Eye (tissue), 1 donor: ENCODE measurements at places on chromosomes 5 and 9.

DNA sequence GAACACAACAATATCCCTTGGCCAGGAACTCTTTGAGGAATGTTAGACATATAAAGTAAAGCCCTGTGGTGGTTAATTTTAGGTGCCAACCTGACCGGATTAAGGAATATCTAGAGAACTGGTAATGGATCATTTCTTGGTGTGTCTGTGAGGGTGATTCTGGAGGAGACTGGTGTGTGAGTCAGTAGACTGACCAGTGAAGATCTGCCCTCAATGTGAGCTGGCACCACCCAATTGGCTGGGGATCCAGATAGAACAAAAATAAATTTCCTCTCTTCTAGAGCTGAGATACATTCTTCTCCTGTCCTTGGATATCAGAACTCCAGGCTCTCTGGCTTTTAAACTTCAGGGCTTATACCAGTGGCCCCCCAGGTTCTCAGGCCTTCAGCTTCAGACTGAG is 56.2 kb upstream of the TNPO1 start:
- DNase-seq: no peak

- DNase-seq: no peak
Measured at GRCh38 chr5:135319928-135320606, 79.0 kb downstream of the MACROH2A1 start.

DNA sequence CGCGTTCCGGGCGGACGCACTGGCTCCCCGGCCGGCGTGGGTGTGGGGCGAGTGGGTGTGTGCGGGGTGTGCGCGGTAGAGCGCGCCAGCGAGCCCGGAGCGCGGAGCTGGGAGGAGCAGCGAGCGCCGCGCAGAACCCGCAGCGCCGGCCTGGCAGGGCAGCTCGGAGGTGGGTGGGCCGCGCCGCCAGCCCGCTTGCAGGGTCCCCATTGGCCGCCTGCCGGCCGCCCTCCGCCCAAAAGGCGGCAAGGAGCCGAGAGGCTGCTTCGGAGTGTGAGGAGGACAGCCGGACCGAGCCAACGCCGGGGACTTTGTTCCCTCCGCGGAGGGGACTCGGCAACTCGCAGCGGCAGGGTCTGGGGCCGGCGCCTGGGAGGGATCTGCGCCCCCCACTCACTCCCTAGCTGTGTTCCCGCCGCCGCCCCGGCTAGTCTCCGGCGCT is at the start of gene DAPK1:
Gene DAPK1 (plus strand): TSS at position 264 of the 442 bp plus-strand sequence. CDS start 1,211 bp downstream, outside the sequence.
- no peak for DNase-seq

- DNase-seq: no peak
Measured at GRCh38 chr5:74851684-74852353, 14.4 kb downstream of the FAM169A start.

DNA sequence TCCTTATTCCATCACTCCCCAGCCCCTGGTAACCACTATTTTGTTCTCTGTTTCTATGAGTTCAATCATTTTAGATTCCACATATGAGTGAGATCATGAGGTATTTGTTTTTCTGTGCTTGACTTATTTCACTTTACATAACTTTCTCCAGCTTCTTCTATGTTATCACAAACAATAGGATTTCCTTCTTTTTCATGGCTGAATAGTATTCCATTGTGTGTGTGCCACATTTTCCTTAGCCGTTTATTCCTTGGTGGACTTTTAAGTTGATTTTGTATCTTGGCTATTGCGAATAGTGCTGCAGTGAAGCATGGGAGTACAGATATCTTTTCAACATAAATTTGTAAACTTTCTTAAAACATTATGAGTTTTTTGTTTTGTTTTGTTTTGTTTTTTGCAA is 15.1 kb downstream of the SYK start:
- DNase-seq: no peak

GRCh38 chr5:176895831-176896230 is 3.3 kb downstream of the HK3 start:
- DNase-seq: no peak

GRCh38 chr5:112862085-112862484 is 998 bp downstream of the SRP19 start:
- DNase-seq: no peak

DNA sequence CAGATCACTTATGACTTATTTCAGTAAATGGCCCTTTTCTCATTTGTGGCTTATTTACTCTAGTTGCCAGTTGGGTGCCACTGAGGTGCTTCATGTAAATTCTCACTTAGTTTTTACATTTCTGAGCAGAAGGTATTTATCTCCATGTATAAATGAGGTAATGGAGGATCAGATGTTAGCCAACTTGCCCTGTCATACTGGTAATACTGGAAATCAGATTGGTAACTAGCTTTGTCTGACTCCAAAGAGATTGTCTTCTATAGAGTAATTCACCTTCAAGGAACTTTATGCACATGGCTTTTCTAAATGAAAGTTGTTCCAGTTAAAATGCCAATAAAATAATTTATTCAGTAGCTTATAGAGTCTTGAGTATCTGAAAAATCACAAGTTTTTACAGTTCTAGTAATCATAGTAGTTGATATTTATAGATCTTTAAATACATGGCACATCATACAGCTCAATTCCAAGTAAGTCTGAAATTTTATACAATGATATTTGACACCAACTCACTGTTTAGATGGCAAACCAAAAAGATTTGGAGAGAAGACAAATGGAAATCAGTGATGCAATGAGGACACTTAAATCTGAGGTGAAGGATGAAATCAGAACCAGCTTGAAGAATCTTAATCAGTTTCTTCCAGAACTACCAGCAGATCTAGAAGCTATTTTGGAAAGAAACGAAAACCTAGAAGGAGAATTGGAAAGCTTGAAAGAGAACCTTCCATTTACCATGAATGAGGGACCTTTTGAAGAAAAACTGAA is 28.8 kb downstream of the RAB14 start:
- DNase-seq: no peak

DNA sequence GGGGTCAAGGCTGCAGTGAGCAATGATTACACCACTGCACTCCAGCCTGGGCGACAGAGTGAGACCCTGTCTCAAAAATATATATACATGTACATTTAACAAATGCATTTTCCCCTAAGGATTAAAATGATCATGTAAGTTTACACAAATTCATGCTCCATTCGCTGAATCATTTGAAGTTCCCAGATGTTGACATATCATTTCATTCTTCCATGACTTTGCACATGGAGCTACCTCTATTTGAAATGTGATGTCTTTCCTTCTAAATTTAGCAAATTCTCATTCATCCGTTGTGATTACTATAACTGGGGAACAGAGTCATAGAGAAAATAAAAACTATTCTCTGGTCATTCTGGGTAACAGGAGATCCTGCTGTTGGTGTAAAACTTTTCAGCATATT is 10.6 kb downstream of the PTGER4 start:
- no peak for DNase-seq

GRCh38 chr9:126500600-126501382 is 112.9 kb upstream of the LMX1B start:
- DNase-seq: peak; percentile 92

DNA sequence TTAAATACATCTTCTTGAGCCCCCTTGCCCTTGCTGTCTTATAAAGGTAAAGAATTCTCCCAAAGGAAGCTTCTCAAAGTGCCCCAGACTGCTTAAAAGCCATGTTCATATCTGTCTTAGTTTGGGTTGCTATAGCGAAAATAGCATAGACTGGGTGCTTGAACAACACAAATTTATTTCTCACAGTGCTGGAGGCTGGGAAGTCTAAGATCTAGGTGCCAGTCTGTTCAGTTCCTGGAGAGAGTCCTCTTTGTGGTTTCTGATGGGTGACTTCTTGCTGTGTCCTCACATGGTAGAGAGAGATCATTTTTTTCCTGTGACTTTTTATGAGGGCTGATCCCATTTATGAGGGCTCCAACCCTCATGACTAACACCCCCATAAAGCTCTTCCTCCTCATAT is 486.7 kb upstream of the ADAMTS16 start:
- DNase-seq: no peak

DNA sequence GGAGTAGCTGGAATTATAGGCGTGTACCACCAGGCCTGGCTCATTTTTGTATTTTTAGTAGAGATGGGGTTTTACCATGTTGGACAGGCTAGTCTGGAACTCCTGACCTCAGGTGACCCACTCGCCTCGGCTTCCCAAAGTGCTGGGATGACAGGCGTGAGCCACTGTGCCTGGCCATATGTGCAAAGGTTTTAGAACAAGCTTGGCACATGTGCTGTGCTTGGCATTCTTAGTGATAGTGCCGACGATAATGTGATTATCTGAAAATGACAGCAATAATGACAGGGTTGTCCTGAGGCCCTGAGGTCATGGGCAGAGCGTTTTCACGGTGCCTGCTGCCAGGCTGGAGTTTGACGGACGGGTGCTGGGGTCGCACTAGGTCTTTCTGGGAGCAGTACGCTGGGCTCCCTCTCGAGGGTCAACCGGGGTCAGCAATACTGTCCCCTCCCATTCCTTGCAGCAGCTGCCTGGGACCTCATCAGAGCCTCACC is 42.6 kb downstream of the HMCN2 start:
- DNase-seq: no peak
